ENCODE measurements at places on chromosomes 5 and 9. TPM values are rescaled to one million over a fixed set of nuclear protein-coding genes. Genes with fewer than 3 reads are reported as not detected.

The TAF11L10 gene
- not detected for total RNA-seq

The SV2C gene
- total RNA-seq, result 0.37 TPM

The ARL10 gene
- 13.4 TPM for total RNA-seq

The CDKN2B-AS1 gene
- 0.57 TPM for total RNA-seq

The OR1Q1 gene
- not detected for total RNA-seq

DNA sequence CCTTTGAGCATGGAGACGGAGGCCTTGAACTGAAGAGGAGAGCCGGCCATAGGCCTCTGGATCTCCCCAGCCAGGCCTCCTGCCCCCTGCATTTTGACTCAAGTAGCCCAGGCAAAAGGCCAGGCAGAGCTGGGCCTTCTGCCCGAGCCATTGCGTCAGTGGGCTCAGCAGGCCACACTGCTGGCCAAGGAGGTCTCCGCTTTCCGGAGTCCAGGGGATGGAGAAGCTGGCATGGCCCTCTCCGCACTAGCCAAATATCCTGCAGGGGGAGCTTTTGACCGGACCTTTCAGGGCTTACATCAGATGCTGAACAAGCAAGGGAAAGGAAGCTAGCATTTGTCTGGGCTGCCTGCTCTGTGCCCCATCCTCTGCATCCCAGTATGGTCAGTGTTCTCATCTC is 386.8 kb downstream of the TRIM36 start:
- H3K36me3 ChIP-seq, result no peaks in the 10 kb centered on the region
- H3K27ac ChIP-seq, result no peak overlapping the region
- no peak overlapping the region for H3K4me3 ChIP-seq
- H3K4me1 ChIP-seq, result no peaks in the 10 kb centered on the region
- H3K27me3 ChIP-seq, result no peaks in the 10 kb centered on the region

- no peaks in the 10 kb centered on the region for H3K4me1 ChIP-seq
- no peak overlapping the region for H3K4me3 ChIP-seq
- H3K27ac ChIP-seq, result no peak overlapping the region
- DNase-seq, result no peak
- no peaks in the 10 kb centered on the region for H3K36me3 ChIP-seq
- no peaks in the 10 kb centered on the region for H3K27me3 ChIP-seq
Measured at GRCh38 chr5:67552773-67553172, 356.2 kb upstream of the CD180 start.

DNA sequence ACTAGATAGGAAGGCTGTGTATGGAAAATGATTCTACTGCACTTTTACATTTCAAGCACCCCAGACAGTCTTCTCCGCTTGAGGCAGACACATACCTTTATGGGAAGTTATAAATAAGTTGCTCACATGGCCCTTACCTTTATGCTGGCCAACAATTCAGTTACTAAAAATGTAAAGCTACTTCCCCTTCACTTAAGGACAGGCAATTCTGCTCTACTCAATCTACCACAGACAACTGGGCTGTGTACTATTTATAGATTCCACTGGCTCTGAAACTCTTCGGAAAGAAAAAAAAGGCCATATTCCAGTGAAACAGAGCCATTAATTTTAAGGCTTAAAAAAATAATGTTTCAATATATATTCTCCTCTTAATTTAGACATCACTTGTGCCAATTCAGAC is 59.4 kb downstream of the ELAVL2 start:
- no peaks in the 10 kb centered on the region for H3K36me3 ChIP-seq
- no peak for DNase-seq
- H3K27me3 ChIP-seq, result no peaks in the 10 kb centered on the region
- H3K4me1 ChIP-seq, result no peaks in the 10 kb centered on the region
- no peak overlapping the region for H3K27ac ChIP-seq

DNA sequence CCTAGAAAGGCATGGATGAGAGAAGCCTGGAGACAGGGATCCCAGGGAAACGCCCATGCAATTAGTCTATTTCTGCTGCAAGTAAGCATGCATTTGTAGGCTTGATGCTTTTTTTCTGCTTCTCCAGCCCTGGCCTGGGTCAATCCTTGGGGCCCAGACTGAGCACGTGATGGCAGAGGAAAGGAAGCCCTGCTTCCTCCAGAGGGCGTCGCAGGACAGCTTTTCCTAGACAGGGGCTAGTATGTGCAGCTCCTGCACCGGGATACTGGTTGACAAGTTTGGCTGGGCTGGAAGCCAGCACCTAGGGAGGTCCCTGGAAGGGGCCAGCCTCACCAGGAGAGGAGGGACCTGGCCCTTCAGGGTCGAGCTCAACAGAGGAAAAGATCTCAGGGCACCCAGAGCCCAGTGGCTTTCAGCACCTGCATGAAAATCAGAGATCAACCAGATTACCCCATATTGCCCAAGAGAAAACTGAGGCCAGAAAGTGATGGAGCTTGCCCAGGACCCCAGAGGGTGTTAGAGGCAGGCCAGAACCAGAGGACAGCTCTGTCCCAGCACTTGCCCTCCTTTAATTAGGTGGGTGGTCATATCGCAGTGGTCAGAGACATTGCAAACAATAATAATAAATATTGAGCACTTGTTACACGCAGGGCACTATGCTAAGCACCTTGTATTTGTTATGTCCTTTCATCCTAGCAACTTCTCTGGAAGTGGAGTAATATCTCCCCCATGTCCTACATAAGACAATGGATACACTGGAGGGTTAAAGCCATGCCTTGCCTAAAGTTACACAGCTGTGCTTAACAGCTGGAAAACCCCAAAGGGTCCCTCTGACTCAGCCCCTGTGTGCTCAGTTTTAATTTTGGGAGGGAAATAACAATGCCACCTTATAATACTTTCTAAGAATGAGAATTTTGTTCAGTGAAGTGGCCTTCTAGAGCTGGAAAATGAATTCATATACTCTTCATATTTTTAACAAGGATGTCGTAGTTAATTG is 67.1 kb downstream of the KLF4 start:
- H3K27me3 ChIP-seq, result no peaks in the 10 kb centered on the region
- H3K27ac ChIP-seq, result no peak overlapping the region

- no peaks in the 10 kb centered on the region for H3K27me3 ChIP-seq
- no peak overlapping the region for H3K27ac ChIP-seq
- H3K4me3 ChIP-seq, result no peak overlapping the region
- no peaks in the 10 kb centered on the region for H3K36me3 ChIP-seq
- DNase-seq, result no peak
Measured at GRCh38 chr5:149631506-149631905, 50.2 kb downstream of the ARHGEF37 start.
